ENCODE measurements at places on chromosomes 4 and X. TPM values are rescaled to one million over a fixed set of nuclear protein-coding genes. Genes with fewer than 3 reads are reported as not detected.
A peak's percentile ranks its signal among the peaks of the same experiment; 100 is the strongest.

The WNK3 gene
- 67.9 TPM for total RNA-seq

The HSFX2 gene
- total RNA-seq: not detected

The RPL10 gene
- 2,853 TPM for total RNA-seq

The ZBTB33 gene
- total RNA-seq: 20.0 TPM

The DDX53 gene
- not detected for total RNA-seq

The MTMR8 gene
- total RNA-seq: 3.2 TPM

The MAGEE2 gene
- total RNA-seq: not detected

The CYTL1 gene
- total RNA-seq: 0.84 TPM

The PDE6B gene
- total RNA-seq: 14.6 TPM

The HHIP gene
- total RNA-seq: 3.2 TPM

The TREX2 gene
- 0.35 TPM for total RNA-seq

The HSFX4 gene
- total RNA-seq: not detected

The ADH1B gene
- total RNA-seq: not detected

The CDKL2 gene
- total RNA-seq: 0.52 TPM

The ADAM29 gene
- total RNA-seq: not detected

The HMX1 gene
- 1.2 TPM for total RNA-seq

The TLR3 gene
- total RNA-seq: not detected

- no peak for DNase-seq
Observed at GRCh38 chr4:176242764-176243347, 26.2 kb downstream of the ASB5 start.

DNA sequence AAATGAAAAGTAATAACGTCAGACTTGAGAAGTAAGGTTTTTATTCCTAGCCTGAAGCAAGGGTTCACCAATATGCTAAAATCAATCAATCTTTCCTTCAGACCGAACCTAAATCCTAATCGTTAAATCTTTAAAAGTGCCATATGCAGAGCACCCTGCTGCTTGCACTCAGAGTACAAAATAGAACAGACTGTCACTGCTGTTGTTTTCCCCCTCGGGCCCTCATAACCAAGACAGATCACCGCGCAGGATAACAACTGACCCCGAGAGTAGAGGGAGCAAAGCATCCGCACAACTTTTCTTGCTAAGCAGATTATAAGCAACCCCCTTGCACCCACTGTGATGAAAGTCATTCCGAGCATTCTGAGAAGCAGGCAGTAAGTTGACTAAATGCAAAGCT, 550.9 kb upstream of the NDST4 start:
- peak; percentile 42 for DNase-seq

- DNase-seq: no peak
Observed at GRCh38 chr4:21753084-21753760, 195.3 kb downstream of the KCNIP4 start.

DNA sequence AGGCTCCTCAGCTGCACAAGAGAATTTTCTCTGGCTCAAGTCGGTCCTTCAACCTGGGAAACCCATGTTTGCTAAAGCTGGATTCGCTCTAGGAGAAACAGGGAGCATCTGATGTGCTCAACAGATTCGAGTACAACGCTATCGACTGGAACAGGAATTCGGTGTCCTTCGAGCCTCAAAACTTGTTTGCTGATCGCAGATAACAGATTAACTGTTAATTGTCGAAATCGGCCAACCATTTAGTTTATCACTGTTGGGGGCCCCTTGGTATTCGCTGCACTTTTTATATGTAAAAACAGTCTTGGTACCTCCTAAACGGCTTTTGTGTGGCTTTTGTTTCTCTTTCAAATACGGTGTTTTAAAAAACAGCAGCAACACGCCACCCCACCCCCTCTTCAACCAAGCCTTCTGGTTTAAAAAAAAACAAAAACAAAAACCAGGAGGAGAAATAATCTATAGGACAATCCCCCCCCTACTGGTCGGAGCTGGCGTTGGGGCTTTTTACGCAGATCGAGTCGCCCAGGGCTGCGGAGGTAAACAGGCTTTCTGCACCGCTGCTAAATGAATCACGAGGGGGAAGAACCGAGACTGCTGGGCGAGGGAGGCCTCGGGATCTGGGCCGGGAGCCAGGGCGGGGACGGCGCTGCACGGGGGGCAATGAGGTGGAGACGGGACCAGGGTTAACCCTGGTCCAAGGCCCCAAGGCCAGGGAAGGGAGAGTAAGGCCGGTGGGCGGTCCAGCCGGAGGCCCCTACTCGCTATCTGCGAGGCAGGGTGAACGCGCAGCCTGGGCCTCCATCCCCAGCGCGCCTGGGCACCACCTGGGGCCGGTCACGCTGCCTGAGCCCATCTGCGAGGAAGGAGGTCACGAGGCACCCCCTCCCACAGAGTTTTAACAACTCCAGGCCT, 71.7 kb upstream of the BCOR start:
- peak; percentile 96 for DNase-seq

- DNase-seq: no peak
Observed at GRCh38 chrX:124393238-124393637, 46.9 kb downstream of the SH2D1A start.

- DNase-seq: no peak
Observed at GRCh38 chr4:166977596-166977995, 256.7 kb downstream of the SPOCK3 start.

- no peak for DNase-seq
Observed at GRCh38 chrX:20743046-20743445, 476.3 kb upstream of the RPS6KA3 start.

- DNase-seq: no peak
Observed at GRCh38 chr4:115058533-115058932, 54.9 kb downstream of the NDST4 start.

- no peak for DNase-seq
Observed at GRCh38 chrX:29926056-29926455, 289.3 kb upstream of the MAGEB2 start.

DNA sequence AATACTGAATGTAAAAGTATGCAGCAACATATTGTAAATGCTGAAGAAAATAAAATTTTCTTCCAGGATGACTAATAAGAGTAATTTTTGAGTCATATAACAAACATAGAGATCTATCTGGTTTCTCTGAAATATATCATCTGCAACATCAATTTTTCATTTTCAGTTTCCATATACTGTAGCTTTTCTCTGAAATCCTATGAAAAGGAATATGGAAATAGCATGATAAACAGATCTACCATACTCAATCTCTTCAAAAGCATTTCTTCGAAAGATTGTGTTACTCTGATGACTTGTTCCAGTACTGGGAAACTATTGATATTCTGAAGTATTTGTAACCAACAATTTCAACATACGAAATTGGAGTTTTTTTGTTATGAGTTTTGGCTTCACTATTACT, 1156.7 kb downstream of the FAM133A start:
- no peak for DNase-seq

DNA sequence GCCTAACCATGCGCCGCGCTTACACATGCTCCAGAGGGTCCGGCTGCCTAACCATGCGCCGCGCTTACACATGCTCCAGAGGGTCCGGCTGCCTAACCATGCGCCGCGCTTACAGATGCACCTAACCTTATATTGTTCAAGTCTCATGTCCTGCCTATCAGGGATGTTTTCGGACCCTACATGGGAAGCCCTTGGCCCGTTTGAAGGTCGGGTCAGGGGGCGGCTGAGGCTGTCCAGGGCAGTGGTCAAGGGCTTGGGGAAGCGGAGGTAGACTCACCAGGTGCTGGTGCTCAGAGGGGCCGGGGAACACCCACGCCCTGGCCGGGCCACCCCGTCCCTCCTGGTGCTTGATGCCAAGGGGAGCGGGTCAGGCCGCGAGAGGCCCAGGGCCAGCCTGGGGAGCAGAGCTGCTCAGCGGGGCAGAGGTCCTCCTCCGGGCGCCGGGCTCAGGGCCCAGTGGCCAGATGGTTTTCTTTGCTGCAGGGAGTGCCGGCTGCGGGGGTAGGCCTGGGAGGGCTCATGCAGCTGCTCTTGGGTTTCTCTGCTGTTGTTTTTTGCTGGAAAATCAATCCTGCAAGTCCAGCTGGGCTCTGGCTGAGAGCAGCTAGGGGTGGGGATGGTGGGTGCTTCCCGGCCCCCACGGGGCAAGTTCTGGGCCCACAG, 35.4 kb upstream of the SPON2 start:
- peak; percentile 47 for DNase-seq

- DNase-seq: peak; percentile 64
Observed at GRCh38 chr4:76546759-76547742, 112.0 kb downstream of the SHROOM3 start.

GRCh38 chr4:14952352-14952751, 49.9 kb upstream of the CPEB2 start:
- DNase-seq: no peak

GRCh38 chr4:65007841-65008439, 598.7 kb upstream of the TECRL start:
- peak; percentile 65 for DNase-seq

- DNase-seq: no peak
Observed at GRCh38 chr4:110867251-110867960, 244.5 kb upstream of the PITX2 start.

- no peak for DNase-seq
Observed at GRCh38 chr4:88600176-88600838, 8.0 kb downstream of the HERC3 start.

GRCh38 chr4:15547392-15547791, 77.7 kb downstream of the CC2D2A start:
- DNase-seq: no peak

GRCh38 chr4:3765271-3766035, 732 bp upstream of the ADRA2C start:
- peak; percentile 89 for DNase-seq

DNA sequence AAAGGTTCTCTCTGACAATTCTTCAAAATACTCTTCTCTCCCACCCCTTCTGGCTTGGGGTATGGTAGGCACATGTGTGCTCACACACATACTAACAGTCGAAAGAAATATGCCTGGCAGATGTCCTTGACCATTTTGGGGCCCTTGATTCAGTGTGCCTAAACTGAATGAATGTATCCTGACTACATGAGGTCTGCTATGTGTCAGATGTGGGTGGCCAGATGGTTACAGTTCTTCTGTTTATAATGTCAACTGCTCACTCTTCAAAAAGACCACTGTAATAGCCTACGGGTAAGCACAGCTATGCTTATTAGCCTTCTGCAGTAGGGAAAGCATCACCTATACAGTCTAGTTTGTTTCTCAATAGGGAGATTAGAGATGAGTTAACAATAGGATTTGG, 63.7 kb upstream of the VEGFC start:
- no peak for DNase-seq

- no peak for DNase-seq
Observed at GRCh38 chr4:67632492-67632891, 68.5 kb downstream of the UBA6 start.

- DNase-seq: no peak
Observed at GRCh38 chr4:39609454-39609931, 29.2 kb downstream of the SMIM14 start.

DNA sequence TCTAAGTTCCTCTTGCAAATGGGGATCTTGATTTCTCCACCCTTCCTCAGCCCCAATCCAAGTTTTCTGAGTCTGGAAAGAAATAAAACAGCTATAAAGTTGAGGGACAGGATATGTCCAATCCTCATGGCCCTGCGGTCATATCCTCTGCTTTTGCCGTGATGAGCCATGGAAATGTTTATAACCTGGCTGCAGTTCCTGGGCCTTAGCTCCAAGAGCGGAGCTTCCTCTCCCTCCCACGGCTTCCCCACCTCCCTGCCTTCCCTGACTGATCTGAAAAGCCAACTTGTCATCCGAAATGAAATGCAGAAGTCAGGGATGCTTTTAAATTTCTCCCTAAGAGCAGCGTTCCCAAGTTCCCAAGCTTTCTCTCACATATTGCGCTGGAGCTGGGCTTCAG, 221.5 kb upstream of the SFRP2 start:
- DNase-seq: no peak

- no peak for DNase-seq
Observed at GRCh38 chrX:44400588-44400987, 57.1 kb upstream of the EFHC2 start.

All from endodermal cell (in vitro differentiated cells).